SK-N-DZ (cell line): ENCODE measurements at places on chromosomes 5 and 9.

GRCh38 chr5:142014911-142015584 is 2.2 kb upstream of the GNPDA1 start:
- peak; percentile 56 for DNase-seq

GRCh38 chr5:120055858-120056257 is 408.2 kb upstream of the PRR16 start:
- DNase-seq = peak; percentile 21

DNA sequence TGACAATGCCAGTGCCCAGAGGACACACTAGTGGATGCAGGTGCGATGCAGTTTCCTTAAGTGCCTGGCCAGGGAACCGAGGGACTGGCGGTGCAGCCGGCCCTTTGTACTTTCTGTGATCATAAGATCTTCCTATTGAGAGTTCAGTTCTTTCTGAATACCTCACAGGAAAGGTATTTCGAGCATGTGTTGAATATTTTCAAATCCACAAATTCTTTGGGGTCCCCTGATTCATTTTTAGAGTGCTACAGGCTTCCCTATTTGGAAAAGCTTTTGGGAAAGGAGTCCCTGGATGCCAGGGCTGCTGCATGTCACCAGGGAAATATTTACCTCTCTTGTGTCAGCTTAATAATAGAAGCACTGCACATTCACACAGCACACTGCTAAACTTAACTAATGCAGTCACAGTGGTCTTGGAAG is 281.5 kb downstream of the GADD45G start:
- no peak for DNase-seq

DNA sequence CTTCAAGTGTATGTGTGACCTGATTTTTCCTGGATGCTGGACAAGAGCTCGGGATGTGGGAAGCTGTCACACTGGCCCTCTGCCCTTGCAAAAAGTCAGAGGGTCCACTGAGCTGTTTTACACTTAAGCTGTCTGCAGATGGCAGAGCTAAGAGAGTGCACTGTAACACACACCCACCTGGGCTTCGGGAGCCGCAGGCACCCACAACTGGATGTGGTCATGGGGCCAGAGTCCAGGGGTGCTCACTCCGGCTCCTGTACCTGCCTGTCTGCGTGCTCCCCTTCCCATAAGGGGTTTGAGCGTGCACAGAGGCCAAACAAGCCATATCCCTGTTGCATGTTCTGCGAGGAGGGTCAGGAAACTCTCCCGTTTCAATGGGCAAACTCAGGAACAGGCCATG is 82.5 kb downstream of the LRRC70 start:
- DNase-seq = no peak

- no peak for DNase-seq
These were observed 164.6 kb downstream of the CARTPT start for GRCh38 chr5:71883742-71884103.

DNA sequence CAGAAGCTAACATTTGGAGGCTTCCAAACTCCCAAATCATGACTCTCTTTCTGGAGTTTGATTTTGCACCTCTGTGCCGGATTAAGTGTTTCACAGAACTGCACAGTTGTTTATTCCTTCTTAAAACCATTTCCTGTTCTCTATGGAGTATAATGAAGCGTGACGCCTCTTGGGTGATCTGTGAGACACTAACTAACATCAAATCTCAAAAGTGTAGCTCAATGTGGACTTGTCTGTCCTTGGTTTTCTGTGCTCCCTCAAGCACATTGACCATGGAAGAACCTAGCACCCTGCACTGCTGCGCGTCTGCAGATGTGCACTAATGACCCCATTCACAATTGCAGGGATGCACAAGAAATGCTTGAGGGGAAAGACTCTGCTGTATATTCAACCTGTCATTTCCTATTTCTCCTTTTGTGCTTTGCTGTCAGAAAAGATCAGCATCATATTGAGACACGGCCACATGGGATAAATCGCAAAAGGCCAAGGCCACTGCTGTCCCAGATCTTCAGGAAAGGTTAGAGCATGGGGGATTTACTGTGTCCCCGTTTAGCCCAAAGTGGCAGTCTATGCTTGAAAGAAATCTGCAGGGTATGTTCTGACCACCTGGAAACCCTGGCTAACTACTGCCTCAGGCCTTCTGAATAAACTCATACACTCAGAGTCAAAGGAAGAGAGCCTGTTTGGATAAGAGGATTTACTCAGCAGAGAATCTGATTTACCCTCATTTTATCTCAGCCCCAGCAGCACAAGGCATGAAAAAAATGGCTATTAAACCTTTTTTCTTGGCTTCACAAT is 109.6 kb downstream of the BAAT start:
- DNase-seq = no peak

DNA sequence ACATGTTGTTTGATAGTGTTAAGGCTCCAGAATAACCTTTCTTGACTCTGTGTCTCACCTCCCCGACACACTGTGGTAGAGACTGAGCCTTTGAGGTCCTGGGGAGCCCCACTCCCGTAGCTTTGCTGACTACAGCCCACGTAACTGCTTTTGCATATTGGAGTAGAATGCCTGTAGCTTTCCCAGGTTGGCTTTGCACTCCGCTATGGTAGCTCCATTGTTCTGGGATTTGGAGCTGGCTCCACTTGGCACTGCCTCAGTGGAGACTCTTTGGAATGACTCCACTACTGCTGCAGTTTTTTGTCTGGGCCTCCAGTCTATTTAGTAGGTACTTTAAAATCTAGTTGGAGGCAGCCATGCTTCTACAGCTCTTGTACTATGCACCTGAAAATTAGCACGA is 56.2 kb upstream of the ANXA1 start:
- DNase-seq = no peak

GRCh38 chr9:6686396-6686795 is 40.9 kb upstream of the GLDC start:
- no peak for DNase-seq

GRCh38 chr9:116465576-116466270 is 221.4 kb upstream of the TRIM32 start:
- no peak for DNase-seq

DNA sequence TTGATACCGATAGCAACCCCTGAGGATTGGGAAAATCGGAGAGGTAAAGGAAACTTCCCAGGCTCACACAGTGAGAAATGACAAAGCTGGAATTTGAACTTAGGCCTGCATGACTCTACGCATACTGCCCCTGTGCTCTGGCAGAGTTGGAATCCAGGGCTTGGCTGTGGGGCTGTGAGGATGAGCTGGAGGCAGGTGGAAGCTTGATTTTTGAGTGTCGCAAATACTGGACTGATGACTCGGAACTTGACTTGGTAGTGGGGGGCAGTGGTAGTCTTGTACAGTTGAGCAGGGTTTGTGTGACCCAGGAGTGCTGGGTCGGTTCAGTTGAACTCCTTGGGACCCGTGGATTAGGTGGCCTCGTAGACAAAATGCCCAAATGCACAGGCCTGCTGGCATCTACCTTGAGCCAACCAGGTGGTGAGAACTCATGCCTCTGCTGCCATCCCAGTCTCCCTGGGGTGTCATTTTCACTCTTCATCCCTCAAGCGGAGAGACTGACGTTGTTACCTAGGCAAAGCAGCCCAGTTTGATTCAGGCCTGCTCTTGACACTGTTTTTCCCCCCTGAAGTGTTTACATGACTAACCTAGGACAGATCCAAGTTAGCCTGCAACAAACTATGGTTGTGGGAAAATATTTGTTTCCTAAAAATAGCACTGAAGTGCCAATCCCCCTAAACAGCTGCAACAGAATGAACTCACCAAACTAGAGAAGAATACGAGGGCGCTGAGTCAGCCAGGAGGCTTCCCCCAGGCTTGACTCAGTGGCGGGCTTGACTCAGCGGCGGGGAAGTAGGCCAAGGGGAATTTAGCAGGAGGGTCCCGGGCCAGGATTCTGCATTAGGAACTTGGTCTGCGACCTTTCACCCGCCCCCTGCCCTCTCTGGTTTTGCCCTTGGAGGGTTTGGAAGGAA is 45.7 kb upstream of the ORM1 start:
- DNase-seq = no peak

DNA sequence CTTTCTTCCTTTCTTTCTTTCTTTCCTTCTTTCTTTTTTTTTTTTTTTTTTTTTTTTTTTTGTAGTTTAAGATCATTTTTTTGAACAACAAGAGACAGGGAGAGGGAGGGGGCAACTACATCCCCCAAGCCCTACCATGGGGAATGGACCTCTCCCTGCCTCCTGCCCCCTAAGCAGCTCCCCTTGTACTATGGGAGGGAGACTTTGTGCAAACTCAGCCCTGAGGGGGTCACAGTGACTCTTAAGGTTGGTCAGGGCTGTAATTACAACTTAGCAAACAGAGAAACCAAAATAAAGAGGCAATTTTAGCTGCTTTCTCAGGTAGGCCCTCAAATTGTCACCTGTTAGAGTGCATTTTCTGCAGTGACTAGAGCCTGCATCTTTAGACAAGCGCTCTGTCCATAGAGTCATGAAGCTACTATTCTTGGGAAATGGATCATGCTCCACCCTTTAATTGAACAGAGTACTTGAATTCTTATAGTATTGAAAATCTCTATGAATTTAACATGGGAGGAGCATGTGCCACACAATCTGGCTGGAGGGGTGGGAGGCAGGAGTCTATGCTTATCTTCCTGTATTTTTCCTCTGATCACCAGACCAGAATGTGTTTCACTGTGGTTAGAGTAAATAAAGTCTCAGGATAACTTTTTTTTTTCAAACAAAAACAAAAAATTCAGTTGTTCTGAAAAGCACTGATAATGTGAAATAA is 24.3 kb upstream of the PIK3R1 start:
- DNase-seq = no peak

DNA sequence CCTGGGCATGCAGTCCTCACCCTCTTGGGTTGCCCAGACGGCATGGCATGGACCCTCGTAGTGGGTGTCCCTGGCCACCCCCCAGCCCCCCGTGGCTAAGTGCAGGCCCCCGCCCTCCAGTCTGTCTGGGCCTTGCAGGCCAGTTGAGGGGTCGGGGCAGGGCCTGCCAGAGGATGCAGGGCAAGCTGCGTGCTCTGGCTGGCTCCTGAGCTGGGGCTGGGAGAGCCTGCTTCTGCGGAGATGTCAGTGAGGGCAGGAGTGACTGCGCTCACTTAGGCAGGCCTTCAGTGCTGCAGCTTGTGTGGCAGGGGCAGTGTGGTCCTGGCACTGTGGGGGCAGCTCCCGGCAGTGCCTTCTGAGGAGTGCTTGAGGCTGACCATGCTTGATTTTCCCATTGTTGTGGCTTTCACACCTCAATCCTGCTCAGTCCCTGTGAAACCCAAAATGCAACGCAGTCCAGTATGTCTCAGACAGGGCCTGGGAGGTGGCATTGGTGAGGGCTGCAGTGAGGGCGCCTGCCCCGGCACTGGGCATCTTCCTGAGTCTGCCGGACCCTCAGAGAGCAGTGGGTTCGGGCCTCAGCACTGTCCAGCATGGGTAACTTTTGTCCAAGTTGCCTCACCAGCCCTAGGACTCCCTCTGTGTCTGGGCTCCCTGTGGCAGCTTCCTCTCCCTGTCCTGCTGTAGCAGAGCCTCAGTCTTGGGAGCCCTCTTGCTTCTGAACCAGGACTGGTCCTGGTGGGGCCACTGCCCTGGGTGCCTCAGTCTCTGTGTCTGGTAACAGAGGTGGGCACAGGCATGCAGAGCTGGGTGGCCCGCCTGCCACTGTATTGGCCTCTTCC is 93.0 kb downstream of the PHF2 start:
- no peak for DNase-seq

GRCh38 chr9:13444245-13445102 is 165.0 kb upstream of the MPDZ start:
- DNase-seq = no peak
